ENCODE measurements at places on chromosomes 7 and 10. TPM values are rescaled to one million over a fixed set of nuclear protein-coding genes. Genes with fewer than 3 reads are reported as not detected.

- H3K36me3 ChIP-seq, result no peaks in the 10 kb centered on the region
- no peaks in the 10 kb centered on the region for H3K27me3 ChIP-seq
- H3K27ac ChIP-seq, result no peak overlapping the region
- no peak overlapping the region for H3K4me3 ChIP-seq
- H3K4me1 ChIP-seq, result no peaks in the 10 kb centered on the region
Measured at GRCh38 chr10:18021725-18022480, 70.2 kb downstream of the SLC39A12 start.

DNA sequence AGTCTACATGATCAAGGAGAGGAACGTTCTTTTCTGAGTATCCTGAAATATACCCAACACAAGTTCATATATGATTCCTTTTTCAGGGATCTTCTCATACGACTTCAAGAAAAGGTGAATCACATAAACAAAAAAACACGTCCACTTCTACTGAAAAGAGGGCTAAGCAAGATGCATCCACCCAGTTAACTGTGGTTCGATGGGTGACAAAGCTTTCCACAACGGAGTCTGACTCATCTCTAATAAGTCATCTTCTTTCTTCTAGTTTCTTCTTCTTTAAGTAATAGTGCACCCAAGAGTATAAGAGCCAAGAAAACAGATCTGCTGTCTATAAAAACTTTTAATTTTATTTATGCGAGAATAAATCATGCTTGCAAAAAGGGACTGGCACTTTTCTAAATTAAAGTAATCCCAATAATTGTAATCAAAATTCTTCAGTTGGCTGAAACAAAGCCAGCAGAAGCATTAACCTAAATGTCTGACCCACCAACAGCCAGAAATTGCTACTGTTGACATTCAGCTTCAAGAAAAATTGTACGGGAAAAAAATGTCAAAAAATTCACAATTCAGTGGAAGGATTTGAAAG lies 146.9 kb upstream of the ANK3 start:
- no peaks in the 10 kb centered on the region for H3K27me3 ChIP-seq
- H3K4me3 ChIP-seq, result no peak overlapping the region
- no peak overlapping the region for H3K27ac ChIP-seq
- DNase-seq, result no peak

- no peak for DNase-seq
- H3K27me3 ChIP-seq, result no peaks in the 10 kb centered on the region
- H3K27ac ChIP-seq, result no peak overlapping the region
- no peak overlapping the region for H3K4me3 ChIP-seq
- peaks cover 54% of the 10 kb centered on the region for H3K36me3 ChIP-seq
- peaks cover 22% of the 10 kb centered on the region for H3K4me1 ChIP-seq
Measured at GRCh38 chr10:102140218-102140617, 7.4 kb downstream of the PPRC1 start.

- no peaks in the 10 kb centered on the region for H3K36me3 ChIP-seq
- no peak overlapping the region for H3K4me3 ChIP-seq
- no peak overlapping the region for H3K27ac ChIP-seq
- no peaks in the 10 kb centered on the region for H3K27me3 ChIP-seq
- peaks cover under 1% of the 10 kb centered on the region for H3K4me1 ChIP-seq
- no peak for DNase-seq
Measured at GRCh38 chr7:70188901-70189650, 590.8 kb downstream of the AUTS2 start.

DNA sequence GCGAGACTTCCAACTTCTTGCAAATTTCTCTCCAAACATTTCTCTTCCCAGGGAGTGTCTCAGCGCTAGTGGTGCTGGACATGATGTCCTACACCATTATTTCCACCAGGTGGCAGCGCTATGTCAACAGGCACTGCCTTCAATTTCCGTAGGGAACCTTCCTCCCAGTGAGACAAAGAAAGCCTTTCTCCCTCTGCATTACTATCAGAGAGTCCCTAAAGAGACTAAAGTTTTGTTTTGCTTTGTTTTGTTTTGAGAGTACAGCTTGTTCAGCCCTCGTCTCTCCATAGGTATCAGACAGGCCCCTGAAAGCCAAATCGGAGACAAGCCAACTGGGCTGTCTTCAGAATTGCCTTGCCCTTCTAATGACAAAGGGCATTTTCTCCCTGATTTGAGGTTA lies 44.2 kb upstream of the GGCT start:
- peaks cover 3% of the 10 kb centered on the region for H3K4me1 ChIP-seq
- no peak overlapping the region for H3K27ac ChIP-seq
- no peaks in the 10 kb centered on the region for H3K27me3 ChIP-seq
- DNase-seq, result peak; percentile 84

The FZD8 gene
- 41.5 TPM for total RNA-seq

Measured in cardiac muscle cell (in vitro differentiated cells and primary cell).